ENCODE measurements at places on chromosomes 6 and 20.

- DNase-seq, result no peak
Measured at GRCh38 chr6:74834967-74835366, 370.9 kb downstream of the COL12A1 start.

DNA sequence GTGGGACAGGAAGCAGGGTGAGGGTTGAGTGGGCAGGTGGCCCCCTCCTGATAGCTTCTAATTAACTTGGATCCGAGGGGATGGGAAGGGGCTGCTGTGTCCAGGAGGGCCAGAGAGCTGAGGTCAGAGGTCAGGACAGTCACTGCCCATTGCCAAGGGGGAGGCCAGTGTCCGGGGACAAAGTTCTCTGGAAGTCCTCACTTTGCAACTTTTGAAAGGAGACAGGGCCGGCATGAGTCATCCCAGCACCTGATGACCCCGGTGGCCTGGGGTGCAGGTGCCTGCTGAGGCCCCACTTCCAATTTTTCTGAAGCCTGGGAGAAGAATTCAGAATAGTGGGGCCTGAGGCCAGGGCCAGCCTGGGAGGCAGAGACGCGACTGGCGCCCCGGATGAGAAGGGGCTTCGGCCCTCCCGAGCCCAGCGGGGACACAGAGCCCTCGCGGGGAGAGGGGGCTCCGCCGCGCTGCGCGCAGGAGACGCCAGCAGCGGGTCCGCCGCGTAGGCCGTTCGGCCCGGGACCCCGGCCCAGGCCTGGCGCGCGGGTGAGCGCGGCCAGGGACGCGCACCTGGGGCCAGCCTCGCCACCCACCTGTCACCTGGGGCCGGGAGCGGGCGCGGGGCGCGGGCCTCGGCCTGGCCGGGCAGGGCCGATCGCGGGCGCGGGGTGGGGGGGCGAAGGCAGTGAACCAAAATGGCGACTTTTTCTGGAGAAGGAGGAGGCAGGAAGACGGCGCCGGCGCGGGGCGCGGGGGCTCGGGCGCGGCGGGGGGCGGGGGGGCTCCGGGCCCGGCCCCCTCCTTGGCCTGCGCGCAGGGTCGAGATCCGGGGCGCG lies 586 bp downstream of the ZNF512B start:
- no peak for DNase-seq

DNA sequence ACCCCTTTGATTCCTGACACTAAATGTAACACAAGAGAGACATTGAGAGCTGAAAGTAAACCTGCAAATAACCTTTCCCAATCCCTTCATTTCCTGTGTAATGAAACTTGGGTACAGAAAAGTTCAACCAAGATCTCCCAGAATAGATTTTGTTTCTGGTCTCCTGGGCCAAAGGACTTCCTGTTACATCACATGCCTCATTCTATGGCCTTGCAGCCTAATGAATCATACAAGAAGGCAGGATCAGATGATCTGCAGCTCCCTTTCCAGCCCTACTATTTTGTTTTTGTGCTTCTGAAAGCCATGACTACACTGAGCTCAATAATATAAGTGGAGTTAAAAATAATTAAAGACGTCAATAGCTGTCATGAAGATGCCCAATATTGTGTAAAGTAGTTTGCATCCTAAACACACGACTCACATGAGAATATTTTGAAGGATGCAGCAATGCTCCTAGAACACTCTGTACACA lies 73.4 kb upstream of the NOX3 start:
- peak; percentile 6 for DNase-seq

DNA sequence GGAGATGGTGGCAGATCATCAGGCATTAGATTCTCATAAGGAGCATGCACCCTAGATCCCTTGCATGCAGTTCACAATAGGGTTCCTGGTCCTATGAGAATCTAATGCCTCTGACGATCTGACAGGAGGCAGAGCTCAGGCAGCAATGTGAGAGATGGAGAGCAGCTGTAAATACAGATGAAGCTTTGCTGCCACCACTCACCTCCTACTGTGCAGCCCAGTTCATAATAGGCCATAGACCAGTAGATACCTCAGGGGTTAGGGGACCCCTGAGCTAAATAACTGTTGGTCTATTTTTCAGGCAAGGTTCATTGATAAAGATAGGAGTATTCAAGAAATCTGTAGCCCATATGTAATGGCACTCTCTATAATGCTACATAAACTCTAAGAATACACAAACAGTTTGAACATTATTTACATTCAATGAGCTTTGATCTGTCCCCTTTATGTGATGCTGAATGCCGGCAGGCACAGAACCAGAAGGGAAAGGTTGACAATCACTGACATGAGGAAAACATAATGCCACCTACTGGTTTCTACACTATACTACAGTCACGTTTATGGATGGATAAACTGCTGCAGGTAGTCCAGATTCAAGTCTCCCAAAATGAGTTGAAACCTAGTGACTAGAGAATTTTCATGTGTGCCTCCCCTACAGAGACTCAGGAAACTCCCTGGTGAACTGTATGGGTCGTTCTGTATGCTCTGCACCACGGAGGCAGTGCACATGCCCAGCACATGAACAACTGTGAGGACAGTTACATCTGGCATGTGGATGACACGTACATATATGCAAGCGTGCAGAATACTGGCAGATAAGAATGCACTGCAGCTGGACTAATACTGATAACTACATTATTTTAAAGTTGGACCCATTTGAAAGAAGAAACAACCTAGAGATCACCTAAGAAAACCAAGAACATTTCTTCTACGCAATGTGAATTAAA lies 72.0 kb downstream of the DST start:
- no peak for DNase-seq

DNA sequence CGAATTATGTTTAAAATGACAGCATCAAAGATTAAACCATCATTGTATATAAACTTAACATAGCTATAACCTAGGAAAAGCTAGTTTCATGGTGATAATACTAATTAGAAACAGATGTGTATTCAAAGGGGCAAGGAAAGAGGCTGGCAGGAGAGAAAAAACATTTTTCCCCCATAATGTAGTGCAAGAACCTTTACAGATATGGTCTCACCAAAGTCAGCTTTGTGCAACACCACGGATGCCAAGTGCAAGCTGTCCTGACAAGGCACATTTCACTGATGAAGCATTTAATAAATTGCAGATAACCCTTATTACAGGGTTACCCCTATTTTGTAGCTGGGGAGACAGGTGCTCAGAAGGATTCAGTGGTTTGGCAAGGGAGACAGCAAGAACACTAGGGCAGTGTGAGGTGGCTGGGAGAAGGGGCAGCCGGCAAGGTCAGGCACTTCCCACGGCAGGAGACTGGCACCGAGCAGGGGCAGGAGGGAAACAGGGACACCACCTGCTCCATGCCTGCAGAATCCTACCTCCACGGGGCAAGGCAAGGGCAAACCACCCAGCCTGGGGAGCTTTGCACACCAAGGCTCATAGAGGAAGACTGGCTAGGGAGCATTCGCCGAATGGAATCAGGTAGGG lies 6.5 kb downstream of the RPS6KA2 start:
- no peak for DNase-seq

DNA sequence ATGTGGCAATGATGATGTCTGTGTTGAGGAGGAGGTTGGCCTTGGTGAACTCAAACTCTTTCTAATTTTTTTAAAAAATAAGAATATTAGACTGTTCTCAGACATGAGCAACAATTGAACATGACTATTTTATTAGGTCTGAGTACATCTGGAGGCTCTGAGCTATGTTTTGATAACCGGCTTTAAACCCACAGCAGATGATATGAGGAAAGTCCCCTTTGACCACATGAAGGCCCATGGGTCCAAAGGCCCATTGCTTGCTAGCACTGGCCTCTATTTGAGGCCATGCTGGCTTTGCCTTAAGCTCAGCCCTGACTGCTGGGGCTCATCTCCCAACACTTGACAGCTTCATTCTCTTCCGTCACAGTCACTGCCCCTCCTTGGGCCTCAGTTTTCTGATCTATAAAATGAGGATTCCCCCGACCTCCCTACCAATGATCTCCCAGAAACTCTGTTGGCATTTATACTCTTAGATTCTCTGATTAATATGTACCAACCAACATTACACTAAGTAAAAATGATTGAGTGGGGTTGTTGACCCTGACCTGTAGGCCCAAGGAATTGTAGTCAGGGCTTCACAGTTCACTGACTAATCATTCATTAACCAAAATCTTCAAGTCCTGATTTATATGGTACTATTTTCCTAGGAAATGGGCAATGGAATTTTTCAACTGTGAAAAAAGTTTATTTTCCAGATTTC lies 23.9 kb upstream of the TINAG start:
- no peak for DNase-seq

DNA sequence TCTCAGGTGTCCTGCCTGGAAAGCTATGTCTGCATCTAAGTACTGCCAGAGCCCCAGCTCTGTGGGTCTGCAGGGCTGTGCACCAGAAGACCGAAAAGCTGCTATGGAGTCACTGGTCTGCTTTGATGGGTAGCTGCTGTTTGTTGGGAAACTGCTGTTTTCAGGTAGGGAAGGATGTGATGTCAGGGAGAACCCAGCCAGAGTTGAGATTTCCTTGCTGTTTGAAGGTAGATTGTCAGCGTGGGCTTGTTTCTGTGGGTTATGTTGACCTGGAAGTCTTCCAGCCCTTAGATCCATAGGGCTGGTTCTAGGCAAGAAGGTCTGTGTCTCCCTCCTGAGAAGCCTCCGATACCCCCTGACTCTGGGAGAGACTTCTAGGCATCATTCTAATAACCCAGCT lies 12.2 kb upstream of the SHLD1 start:
- DNase-seq, result no peak

- no peak for DNase-seq
Measured at GRCh38 chr6:45423824-45424450, 46.2 kb upstream of the SUPT3H start.

- no peak for DNase-seq
Measured at GRCh38 chr6:127972815-127973214, 72.0 kb upstream of the THEMIS start.

- no peak for DNase-seq
Measured at GRCh38 chr6:3005077-3005476, 5.4 kb downstream of the NQO2 start.

DNA sequence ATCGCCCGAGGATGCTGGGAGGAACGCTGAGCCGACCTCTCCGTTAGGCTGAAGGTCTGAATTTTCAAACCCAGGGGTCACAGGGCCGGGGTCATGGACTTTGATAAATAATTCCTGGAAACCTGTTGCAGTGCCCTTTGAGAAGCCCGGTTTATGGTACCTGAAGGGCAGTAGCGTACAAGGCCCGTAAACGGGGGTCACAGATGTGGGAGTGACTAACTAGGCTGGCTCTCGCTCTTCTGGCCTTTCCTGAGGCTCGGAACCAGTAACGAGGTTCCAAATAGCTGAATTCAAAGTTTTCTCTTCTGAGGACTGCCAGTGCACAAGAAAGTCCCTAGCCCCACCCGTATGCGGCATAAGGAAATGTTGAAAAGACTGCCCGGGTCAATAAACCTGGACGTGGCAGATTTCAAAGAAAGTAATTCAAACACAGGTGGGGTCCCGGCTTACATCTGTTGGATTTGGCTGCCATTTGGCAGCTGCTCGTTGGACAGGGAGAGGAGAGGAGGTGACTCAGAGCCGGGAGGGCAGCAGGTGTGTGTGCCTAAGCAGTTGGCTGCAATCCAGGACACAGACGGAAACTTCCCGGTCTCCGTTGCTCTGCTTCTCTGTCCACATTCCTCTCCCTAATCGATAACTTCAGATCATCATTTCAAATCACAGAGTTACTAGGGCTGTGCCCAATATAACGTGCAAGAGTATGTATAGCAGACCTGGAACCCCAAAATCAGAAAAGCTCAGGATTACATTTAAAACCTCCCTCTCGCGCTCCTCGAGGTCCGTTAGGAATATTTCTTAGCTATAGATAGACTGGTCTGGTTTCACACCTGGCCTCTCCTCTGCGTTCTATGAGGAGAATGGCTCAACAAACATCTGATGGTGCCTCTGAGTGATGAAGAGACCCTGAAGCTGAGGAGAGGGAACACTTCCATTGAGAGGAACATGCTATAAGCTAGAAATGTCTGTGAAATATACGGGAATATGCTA lies 765 bp upstream of the GMDS start:
- peak; percentile 36 for DNase-seq

DNA sequence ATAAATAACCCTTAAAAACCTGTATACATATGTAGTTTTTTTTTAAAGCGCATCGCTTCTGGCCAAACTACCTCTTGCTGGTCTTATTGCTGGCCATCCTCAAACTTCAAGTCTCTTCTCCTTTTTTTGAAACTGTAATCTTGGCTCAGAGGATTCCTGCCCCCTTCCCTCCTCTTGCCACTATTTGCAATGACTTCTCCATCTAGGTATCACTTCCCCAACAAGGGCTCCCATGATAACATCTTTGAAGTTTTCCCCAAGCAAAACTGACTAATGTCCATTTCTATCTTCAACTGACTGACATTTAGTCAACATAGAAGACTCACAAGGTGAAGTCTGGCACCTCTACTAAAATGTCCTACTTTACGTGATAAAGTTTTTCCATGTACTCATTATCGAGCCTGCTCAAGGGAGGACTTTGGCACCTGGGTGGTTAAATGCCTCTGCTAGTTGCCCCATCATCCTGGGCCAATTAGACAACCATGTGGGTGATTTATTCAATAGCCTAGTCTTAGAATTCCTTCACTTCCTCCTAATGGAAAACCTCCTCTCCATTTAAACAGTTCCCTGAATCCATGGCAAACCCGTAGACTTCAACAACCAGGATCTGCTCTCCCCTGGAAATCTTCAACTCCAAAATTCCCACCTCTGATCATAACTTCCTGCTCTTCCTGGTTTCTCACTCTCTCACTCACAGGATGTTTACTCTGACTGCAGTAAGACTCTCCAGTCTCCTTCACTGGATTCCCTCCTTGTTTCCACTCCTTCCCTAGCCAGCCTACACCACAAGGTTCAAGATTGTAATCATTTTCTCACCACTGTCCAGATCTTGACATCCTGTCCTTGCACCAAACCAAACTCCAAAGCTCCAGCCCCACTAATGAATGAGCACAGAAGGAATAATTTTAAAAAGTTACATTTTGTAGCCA lies 9.4 kb upstream of the PLAGL1 start:
- no peak for DNase-seq

Measured in CD4-positive, alpha-beta T cell treated with Interferon alpha-2 for 1 hour (primary cell).